ENCODE measurements at places on chromosomes 1 and 21.

GRCh38 chr1:244356376-244356775 is 95.3 kb downstream of the ADSS2 start:
- no peak for DNase-seq

- no peak for DNase-seq
These were observed 13.9 kb downstream of the ATF3 start for GRCh38 chr1:212622467-212622866.

DNA sequence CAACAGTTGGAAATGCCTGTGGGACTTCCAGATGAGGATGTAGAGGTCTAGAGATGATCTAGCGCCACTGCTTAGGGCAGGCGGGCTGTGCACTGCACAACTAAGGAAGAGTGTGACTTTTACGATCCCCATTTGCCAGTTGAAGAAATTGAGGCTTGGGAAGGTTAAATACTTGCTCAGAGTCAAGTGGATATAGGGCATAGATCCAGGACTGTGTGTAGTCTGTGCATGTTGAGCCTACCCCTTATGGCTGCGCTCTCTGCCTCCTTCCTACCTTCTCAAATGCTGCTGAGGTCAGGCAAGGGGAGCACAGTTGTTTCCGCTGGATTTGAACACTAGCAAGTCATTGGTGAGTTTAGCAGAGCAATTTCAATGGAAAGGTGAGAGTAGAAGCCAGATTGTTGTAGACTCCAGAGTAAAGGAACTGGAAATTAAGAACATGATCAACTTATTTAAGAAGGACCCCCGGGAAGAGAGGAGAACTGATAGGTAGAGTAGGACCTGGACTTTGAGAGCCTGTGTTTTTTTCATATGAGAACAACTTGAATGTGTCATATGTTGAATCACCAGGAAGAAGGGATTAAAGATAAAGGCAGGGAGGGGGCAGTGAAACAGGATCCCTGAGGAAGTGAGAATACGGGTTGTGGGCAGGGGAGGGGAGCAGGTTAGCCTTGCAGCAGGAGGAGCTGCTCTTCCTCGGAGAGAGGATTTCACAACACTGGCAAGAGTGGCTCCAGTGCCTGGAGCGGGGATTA is 2.7 kb downstream of the CAPN2 start:
- DNase-seq, result peak; percentile 15

- DNase-seq, result no peak
These were observed 5.9 kb downstream of the VSIG8 start for GRCh38 chr1:159856576-159856975.

DNA sequence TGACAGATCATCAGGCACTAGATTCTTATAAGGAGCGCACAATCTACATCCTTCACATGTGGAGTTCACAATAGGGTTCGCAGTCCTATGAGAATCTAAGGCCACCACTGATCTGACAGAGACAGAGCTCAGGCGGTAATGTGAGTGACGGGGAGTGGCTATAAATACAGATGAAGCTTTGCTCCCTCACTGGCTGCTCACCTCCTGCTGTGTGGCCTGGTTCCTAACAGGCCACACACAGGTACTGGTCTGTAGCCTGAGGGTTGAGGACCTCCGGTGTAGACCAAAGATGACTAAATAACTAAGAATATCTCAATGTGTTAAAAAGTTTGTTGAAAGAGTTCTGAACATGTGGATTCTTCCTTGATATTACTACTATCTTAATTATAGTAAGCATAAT is 56.2 kb upstream of the ADAM30 start:
- DNase-seq, result no peak

GRCh38 chr1:37040773-37041172 is 6.5 kb upstream of the GRIK3 start:
- no peak for DNase-seq

GRCh38 chr1:29829448-29830344 is 593.4 kb downstream of the PTPRU start:
- DNase-seq, result no peak

GRCh38 chr1:88647249-88647645 is 36.8 kb upstream of the PKN2 start:
- DNase-seq, result no peak

DNA sequence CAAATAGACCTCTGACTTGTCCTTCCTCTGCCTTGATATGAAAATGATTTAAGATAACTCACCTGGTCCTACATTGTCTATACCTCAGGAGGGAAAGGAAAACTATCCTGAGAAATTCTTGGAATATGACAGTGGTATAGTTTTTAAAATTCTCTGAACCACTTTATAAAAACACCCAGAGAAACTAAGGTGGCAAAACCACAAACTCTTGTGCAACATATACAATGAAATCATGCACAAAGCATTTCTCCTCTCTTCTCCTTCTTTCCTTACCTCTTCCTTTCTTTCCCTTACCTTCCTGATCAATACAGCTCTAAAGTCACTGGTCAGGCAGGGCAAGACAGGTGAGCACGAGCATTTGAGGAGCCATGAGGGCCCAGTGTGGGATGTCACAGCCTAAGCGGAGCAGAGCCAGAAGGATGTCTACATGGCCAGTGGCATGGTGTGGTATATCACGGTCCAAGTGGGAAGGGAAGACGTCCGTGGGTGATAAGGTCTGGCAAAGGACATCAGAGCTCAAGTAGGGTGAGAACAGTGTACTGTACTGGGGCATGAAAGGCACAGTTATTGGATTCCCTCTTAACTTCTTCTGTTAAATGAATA is 543.3 kb downstream of the DPYD start:
- no peak for DNase-seq

DNA sequence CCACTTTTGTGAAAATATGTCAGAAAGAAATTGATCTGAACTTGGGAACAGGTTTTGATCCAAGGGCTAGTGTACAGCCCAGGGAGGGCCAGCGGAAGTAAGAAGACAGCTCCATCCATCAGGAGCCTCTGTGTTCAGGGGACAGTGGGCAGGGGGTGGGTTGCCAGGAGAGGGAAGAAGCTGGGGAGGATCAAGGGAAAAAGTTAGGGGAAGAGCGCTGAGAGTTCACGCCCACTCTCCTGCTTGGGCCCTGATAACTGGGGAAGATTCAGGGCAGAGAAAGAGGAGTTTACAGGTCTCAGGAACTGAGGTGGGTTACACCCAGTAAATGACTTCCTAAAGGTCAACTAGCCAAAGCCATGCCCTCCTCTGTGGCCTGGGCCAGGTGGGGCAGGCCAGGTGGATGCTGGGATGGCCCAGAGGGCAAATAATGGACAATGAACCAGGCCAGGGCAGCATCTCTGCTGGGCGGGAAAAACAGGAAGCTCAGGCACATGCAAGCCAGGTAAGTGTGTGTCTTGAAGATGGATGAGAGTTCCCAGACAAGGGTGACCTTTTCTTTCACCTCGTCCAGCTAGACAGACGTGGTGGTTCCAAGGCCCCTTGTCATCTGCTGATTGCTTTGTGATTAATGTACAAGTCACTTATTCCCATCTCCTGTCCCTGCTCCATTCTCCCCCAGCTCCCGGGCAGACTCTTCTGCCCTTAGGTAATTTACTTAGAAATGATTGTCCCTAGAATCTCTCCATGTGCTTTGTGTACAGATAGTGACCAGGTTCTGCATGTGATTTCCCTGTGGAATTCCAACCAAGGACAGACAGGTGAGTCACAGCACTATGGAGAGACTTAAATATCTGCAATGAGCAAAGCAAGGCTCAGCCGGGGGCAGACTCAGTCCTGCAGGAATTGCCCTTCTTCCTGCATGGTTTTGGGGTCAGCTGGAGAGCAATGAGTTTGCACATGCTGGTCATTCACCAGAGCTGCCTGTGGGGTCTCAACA is 57.0 kb downstream of the MDM4 start:
- DNase-seq, result no peak

GRCh38 chr1:11272544-11272831 is 510 bp upstream of the UBIAD1 start:
- DNase-seq, result no peak

DNA sequence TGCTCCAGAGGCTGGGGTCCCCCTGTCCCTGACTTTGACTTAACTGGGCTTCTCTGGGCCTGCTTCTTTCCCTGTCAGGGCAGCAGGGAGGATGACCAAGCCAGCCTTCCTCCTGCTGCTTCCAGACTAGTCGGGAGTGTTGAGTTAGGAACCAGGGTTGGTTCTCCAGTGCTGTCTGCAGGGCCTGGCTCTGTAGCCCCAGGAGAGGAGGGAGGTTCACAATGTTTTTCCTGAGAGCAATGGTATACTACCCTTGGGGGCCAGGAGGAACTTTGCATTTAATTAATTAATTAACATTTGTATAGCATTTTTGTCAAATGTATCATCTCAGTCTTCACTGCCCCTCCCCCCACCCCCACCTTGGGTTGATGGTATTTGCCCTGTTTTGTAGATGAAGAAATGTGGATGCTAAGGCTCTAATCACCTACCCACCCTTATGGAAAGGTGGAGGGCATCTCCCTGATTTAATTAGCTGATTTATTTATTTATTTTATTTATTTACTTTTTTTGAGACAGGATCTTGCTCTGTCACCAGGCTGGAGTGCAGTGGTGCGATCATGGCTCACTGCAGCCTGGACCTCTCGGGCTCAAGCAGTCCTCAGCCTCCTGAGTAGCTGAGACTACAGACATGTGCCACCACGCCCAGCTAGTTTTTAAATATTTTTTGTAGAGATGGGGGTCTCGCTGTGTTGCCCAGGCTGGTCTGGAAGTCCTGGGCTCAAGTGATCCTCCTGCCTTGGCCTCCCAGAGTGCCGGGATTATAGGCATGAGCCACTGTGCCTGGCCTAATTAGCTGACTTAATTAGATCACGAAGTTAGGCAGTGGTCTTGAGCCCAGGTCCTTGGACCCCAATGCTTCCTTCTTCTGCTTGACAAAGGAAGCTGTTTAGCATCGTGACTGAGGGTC is 6.6 kb downstream of the H6PD start:
- no peak for DNase-seq

DNA sequence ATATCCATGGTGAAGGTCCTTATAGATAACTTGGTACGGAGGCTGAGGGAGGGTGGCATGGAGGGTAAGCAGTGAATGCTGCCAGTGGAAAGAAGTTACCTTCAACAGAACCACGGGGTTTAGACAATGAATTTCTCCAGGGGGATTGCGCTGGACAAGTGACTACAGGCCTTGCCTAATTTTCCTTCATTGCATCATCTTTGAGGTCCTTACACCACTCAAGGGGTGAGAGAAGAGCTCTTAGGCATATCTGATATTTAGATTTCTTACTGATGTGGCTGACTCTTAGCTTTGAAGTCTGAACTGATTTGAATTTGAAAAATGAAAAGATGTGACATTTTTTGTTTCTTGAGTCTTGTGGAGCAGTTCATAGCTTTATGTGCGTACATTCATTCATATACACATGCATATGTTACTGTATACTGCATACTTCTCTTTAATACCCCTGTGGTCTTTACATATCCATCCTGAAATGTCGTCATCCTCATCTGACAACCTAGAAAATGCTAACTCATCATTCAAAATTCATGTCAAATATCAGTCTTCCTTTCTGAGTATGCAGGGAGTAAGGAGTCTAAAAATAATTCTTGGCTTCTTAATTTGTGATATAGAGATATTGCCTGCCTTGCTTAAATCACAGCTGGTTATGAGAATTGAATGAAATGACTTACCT is 63.6 kb downstream of the DNM3 start:
- DNase-seq, result no peak

GRCh38 chr1:25204797-25205480 is 27.4 kb downstream of the SYF2 start:
- DNase-seq, result no peak

GRCh38 chr1:199178646-199179045 is 539.8 kb downstream of the PTPRC start:
- DNase-seq, result no peak

DNA sequence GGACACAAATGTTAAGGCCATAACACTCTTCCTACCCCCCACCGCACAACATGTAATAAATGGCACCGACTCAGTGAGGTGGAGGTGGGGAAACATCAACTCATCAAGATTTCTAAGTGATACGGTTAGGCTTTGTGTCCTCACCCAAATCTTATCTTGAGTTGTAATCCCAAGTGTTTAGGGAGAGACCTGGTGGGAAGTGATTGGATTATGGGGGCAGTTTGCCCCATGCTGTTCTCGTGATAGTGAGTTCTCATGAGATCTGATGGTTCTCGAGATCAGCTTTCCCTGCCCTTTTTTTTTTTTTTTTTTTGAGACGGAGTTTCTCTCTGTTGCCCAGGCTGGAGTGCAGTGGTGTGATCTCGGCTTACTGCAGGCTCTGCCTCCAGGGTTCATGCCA is 51.0 kb upstream of the ACTL8 start:
- DNase-seq, result no peak

DNA sequence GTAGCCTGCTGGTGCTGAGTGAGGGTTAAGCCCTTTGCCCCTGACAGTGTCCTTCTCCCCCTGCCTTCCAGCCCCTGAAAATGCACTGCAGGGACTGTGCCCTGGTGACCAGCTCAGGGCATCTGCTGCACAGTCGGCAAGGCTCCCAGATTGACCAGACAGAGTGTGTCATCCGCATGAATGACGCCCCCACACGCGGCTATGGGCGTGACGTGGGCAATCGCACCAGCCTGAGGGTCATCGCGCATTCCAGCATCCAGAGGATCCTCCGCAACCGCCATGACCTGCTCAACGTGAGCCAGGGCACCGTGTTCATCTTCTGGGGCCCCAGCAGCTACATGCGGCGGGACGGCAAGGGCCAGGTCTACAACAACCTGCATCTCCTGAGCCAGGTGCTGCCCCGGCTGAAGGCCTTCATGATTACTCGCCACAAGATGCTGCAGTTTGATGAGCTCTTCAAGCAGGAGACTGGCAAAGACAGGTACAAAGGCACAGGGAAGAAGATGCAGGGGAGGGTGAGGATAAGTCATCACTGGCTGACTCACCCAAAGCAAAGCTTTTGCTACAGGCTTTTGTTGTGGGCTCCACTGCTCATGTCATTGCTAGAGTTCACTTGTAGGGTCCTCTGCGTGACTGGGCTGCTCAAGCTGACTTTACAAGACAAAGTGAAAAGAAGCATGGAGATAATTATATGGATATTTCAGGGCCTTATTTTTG is 174.9 kb downstream of the PIGK start:
- no peak for DNase-seq

DNA sequence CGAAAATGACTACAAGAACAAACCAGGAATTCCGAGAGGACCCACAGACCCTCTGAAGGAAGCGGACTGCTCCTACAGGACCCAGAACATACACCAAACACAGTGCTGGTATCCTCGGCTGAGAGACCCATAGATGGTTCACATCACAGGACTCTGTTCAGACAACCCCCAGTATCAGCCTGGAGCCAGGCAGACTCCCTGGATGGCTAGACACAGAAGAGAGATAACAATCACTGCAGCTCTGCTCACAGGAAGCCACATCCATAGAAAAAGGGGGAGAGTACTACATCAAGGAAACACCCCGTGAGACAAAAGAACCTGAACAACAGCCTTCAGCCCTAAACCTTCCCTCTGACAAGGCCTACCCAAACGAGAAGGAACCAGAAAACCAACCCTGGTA is 434.0 kb upstream of the NR5A2 start:
- DNase-seq, result no peak
